ENCODE measurements at places on chromosomes 3 and 15. TPM values are rescaled to one million over a fixed set of nuclear protein-coding genes. Genes with fewer than 3 reads are reported as not detected.

Gene POPDC2
- total RNA-seq, result 0.50 TPM

Gene SPSB4
- 0.14 TPM for total RNA-seq

Gene SEMA3G
- 0.13 TPM for total RNA-seq

Gene KATNBL1
- 29.6 TPM for total RNA-seq

Gene MORC1
- not detected for total RNA-seq

Gene ZIC4
- total RNA-seq, result not detected

Gene PDCD7
- 27.8 TPM for total RNA-seq

Gene IL17RB
- 0.96 TPM for total RNA-seq

Gene PP2D1
- total RNA-seq, result not detected

Gene RBPMS2
- total RNA-seq, result 6.1 TPM

Gene MRPL3
- 104 TPM for total RNA-seq

Gene KNG1
- total RNA-seq, result not detected

Gene TEX264
- total RNA-seq, result 69.4 TPM

All from A549 treated with GW870086 at 1 μM for 4 hours (cell line).